ENCODE measurements at places on chromosomes 11 and 22. TPM values are rescaled to one million over a fixed set of nuclear protein-coding genes. Genes with fewer than 3 reads are reported as not detected.

GSTT2 gene
- polyA plus RNA-seq = 0.16 TPM

- DNase-seq = no peak
Measured at GRCh38 chr22:47144076-47144765, 381.8 kb downstream of the TBC1D22A start.

- DNase-seq = peak; percentile 29
Measured at GRCh38 chr11:65043881-65044501, 3.0 kb downstream of the SAC3D1 start.

DNA sequence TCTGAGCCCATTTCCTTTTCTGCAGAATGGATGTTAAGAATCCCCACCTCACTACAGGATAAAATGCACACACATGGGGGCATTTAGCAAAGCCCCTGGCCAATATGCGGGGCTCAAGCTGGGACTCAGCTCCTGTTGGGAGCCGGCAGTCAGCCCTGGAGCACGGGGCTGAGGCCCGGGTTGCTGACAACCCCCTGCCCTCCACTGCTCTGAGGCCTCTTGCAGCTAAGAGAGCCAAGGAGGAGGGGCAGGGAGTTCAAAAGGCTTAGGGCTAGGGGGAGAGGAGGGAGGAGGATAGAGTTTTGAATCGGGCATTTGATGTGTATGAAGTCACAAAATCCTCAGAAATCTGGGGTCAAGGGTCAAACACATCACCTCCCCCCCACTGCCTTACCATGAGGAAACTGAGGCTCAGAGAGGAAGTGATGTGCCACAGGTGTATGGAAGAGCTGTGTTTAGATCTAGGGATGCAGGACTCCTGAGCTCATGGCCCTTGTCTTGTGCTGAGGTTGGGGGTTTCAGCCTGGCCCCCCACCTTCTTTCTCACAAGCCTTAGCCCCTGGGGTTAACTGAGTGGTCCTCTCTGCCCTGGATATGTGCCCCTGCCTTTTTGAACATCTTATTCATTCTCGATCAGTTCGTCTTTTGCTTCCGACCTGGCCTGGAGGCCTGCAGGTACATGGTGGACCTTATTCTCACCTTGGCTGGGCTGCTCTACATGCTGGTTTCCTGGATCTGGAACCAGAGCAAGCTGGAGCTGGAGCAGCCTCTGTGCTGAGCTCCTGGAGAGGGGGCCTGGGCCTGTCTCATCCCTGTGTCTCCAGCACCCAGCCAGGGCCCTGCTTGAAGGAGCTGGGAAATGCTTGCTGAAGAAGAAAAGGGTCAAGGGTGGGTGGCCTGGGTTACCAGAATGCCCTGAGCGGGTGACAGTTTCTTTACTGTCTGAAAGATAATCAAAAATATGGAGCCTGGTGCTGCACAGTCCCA, 80.3 kb downstream of the LRRC32 start:
- no peak for DNase-seq

DNA sequence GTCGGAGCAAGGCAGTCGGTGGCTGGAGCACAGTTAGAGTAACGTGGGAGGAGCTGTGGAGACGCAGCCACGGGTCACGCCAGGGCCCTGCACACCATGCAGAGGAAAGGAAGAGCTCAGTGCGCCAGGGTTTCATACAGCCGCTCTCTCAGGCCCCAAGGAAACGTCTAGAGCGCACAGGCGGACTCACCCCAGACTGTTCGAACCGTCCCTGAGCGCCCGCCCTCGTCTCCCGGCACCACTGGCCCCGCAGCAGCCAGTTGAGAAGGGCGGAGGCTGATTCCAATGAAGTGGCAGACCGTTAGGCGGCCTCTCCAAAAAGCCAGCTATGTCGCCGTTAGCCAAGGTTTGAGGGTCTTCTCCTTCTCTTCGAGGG, 483 bp upstream of the HYLS1 start:
- no peak for DNase-seq
